LoVo (cell line): ENCODE measurements at places on chromosomes 4 and X.

GRCh38 chr4:121885115-121885514 lies 14.8 kb upstream of the BBS7 start:
- no peak for DNase-seq

DNA sequence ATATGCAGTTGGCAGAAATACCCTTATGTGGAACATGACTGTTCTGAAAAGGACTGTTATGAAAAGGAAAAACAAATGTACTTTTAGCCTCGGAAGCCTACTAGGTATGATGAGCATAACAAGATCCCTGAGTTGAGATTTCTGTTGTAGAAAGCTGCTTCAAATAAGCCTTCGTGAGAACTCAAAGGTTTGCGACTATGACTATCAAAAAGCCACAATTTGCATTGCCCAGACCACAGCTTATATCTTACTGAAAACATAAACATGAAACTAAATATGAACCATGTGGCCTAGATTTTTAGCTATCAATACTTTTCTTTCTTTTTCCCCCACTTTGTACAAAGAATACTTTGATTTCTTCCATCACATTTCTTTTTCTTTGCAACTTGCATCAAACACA lies 398.2 kb upstream of the LCORL start:
- no peak for DNase-seq

GRCh38 chr4:94934864-94935263 lies 177.1 kb downstream of the BMPR1B start:
- DNase-seq: no peak

- DNase-seq: peak; percentile 43
Measured at GRCh38 chr4:41258783-41259182, 2.1 kb downstream of the UCHL1 start.

- no peak for DNase-seq
Measured at GRCh38 chr4:158201876-158202275, 8.4 kb upstream of the TMEM144 start.

DNA sequence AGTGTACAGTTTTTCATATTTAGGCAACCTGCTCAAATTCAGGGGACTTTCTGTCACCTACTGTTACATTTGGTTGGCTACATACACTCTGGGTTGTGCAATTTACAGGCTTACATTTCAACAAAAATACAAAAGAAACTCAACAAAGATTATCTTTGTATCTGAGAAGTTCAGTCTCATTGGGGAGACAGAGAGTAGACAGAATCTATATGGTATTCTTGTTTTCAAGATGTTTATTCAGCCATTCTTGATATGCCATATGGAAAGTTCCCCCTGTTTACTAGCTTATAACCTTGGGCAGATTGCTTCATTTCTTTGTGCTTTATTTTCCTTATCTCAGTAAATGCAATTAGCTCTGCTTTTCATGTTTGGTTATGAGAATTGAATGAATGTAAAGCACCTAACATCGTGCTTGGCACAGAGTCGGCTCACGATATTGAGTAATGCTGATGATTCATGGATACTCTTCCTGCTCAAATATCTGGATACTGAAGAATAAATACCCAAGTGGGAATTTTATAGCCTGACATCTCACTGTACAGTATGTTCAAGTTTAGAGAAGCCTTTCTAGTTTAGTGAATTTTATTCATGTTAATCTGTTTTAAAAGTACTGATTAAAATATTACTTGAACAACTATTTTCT lies 96.5 kb upstream of the PACRGL start:
- peak; percentile 52 for DNase-seq

GRCh38 chr4:41425650-41426049 lies 112.3 kb upstream of the LIMCH1 start:
- DNase-seq: no peak

DNA sequence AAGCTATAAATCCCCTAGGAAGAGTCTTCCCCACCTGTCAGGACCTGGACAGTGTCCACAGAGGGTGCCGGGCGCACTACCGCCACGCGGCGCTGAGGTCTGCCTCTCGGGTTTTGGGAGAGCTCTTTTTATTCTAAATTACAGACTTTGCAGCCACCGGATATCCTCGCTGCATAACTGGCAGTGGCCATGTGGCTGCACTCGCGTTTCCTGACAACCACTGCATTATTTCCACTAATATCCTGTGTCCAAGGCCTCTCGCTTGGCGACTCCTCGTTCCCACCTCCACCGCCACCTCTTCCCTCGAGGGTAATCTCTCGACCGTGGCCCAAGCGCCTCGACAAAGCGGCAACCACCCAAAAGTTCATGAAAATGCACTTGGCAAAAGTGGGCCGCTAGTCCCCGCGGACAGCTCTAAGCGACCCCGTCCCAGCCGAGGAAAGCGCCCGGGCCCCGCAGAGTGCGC lies 512 bp upstream of the TMEM131L start:
- no peak for DNase-seq

- no peak for DNase-seq
Measured at GRCh38 chr4:68337522-68337921, 12.4 kb downstream of the YTHDC1 start.

GRCh38 chr4:148574502-148574901 lies 132.3 kb upstream of the NR3C2 start:
- DNase-seq: no peak

- no peak for DNase-seq
Measured at GRCh38 chr4:84545093-84545492, 37.8 kb upstream of the CDS1 start.

DNA sequence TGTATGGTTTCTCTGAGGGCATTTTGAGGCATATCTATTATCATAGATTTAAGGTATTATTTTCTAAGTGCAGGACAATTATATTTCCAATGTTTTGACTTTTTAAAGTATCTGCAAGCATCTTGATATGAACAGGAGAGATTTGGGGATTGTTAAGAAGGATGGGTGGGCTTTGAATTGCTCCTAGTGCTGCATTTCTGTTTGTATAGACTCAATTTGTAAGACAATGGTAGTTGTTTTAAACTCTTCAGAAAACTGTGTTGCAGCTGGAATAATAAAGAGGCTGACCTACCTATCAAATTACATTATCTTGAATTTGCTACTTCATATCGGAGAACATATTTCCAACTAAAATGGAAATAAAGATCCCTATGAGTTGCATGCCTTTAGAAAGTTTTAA lies 570.3 kb downstream of the ADGRL3 start:
- DNase-seq: no peak

- DNase-seq: no peak
Measured at GRCh38 chr4:185920171-185920570, 108.2 kb upstream of the SORBS2 start.

GRCh38 chr4:26331380-26331950 lies 10.7 kb downstream of the RBPJ start:
- DNase-seq: no peak

- no peak for DNase-seq
Measured at GRCh38 chrX:96445531-96446065, 239.0 kb upstream of the DIAPH2 start.

DNA sequence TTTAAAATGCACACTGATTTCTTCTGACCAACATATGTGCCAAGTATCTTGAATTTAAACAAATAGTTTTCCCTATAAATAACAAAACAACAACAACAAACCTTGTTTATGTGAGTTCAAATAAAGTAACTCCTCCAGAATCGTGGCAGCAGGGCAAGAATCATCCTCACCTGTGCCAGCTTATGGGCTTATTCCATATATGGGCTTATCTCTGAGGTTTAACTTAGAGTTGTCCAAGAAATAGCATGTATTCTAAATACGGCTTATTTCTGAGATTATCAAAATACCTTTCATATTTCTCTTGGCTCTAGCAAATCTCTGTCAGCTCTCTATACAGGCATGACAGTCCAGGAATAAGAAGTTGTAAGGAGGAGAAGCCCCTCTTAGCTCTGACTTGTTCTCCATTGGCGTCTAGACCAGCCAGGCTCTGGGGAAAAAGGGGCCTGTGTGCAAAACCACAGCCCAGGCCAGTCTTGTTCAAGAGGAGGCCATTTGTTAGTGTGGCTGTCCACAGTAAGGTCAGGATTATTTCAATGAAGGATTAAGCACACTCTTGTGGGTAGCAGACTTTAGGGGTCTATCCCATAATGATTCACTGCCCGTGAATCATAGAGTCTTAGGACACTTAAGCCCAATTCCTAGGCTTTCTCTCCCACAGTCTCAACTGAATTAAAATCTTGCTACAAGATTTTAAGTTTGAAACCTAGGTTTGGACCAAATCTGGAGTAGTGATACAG lies 63.2 kb downstream of the FRAS1 start:
- DNase-seq: no peak

DNA sequence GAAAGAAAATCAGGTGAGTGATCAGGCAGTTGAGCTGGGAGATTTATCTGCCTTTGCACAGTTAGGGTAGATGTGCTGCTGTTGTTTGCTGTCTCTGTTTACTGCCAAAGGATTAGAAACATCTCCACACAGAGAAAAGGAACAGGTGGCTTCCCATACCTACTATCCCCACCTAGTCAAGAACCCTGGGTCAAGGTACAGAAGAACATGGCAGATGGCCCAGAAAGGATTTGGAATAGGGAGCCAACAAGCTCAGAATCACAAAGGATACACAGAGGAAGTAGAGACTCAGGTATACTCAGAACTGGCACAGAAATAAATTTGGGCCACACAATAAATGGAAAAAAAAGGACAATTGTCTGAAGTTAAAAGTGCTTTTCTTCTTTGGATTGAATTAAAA lies 64.3 kb downstream of the TIGD2 start:
- no peak for DNase-seq

DNA sequence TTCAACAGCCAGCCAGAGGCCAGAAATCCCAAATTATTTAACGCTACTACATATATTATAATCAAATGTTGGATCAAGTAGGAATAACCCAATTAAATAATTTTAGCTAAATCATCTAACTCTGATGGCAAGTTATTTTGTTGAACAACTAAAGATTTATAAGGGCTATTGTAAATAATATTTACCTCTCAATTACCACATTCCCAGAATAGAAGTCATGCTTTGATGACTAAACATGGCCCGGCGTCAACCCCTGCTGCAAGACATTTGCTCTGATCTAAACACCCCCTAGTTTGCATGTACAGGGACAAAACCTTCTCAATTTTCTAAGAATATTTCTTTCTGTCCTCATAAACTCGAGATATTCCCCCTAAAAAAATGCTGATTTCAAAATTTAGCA lies 14.2 kb downstream of the VEGFC start:
- DNase-seq: no peak

GRCh38 chr4:171812333-171812664 lies 905 bp upstream of the GALNTL6 start:
- DNase-seq: no peak
